ENCODE measurements at places on chromosomes 12 and 14.

GRCh38 chr14:41549821-41550607, 56.7 kb upstream of the LRFN5 start:
- peak; percentile 78 for DNase-seq

DNA sequence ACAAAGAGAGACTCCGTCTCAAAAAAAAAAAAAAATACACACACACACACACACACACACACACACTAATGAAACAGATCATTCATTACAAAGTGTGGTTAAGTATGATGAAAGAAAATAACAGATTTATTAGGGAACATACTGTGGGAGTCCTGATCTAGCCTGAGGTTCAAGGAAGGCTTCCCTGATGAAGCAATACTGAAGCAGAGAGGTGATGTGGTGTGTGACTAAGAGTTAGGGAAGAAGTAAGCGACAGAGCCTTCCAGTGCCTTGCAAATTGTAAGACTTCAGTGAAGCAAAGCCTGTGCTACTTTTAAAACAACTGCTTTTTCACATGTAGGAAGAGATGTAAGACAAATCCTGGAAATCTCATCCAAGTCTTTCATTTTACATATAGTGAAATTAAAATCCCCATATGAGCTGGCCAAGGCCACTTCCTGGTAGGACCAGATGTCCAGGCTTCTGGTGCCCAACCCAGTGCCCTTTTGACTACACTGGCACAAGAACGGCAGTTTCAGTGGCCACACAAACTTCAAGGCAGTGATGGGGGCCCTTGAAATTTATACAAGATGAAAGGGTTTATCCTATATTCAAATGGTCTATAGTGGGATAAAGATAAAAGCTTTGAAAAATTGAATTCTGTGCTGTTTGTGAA, 86.2 kb downstream of the STON2 start:
- DNase-seq: peak; percentile 8

DNA sequence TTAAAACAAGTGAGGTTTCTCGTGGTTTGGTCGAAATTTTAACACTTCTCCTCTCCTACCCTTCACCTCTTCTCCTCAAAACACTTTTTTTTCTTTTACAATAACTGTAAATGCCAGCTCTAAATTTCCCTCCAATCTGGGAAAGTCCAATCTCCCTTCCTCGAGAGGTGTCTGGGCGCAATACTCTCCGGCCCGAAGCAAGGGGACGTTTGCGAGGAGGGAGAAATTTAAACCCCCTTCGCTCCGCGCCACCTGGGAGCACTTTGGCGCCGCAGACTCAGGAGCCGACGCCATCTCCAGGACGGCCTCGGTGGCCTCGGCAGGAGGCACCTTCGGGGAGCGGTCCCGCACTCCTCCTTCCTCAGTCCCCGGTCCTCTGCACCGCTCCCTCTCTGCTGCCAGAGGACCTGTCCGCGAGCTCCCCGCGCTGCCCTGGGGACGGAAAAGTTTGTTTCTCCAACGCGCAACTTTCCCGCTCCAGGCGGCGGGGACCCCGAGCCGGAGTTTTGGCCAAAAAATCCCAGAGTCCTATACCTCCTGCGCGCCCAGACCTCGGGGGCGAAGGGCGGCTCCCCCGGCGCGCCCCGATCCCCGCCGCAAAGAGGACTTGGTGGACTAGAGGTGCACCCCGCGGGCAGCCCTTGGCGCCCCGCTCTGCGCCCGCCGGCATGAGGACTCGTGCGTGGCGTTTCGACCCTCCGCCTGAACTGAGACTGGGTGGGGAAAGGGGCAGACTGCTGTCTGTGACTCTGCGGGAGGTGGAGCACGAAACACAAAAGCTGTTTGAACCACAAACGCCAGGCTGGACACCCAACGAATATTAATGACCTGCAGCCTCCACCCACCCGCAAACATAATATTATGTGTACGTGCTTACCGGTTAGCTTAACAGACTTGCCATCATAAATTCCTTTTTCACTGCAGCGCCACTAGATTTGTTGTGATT, 95.2 kb upstream of the HMGA2 start:
- DNase-seq: peak; percentile 41

DNA sequence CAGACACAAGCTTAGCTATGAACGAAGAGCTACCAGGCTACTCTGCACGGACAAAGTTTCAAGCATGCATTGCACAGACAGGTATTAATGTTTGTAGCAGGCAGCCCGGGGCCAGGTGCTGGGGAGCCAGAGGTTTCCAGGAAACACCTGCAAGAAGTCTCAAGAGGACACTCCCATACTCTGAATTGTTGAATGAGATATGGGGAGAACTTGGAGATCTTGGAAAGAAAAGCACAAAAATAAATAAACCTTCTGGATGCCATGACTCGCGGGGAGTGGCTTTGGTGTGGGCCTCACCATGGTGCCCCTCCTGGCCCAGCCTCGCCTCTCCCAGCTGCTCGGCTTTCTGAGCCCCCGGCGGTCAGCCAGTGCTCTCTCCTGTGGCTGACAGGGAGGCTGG, 186.8 kb downstream of the TTC7B start:
- DNase-seq: no peak

GRCh38 chr12:65603438-65604351, 220.6 kb upstream of the HMGA2 start:
- DNase-seq: peak; percentile 95

- peak; percentile 84 for DNase-seq
Measured at GRCh38 chr12:98725476-98726247, 80.6 kb downstream of the APAF1 start.

- DNase-seq: no peak
Measured at GRCh38 chr14:68897559-68898155, 81.4 kb downstream of the ACTN1 start.

GRCh38 chr12:76020731-76021672, 10.6 kb downstream of the PHLDA1 start:
- peak; percentile 99 for DNase-seq

- no peak for DNase-seq
Measured at GRCh38 chr14:92532490-92533163, 19.0 kb downstream of the RIN3 start.

GRCh38 chr12:110223777-110224378, 57.2 kb upstream of the ATP2A2 start:
- DNase-seq: no peak

- no peak for DNase-seq
Measured at GRCh38 chr12:28383368-28383767, 193.1 kb downstream of the CCDC91 start.

DNA sequence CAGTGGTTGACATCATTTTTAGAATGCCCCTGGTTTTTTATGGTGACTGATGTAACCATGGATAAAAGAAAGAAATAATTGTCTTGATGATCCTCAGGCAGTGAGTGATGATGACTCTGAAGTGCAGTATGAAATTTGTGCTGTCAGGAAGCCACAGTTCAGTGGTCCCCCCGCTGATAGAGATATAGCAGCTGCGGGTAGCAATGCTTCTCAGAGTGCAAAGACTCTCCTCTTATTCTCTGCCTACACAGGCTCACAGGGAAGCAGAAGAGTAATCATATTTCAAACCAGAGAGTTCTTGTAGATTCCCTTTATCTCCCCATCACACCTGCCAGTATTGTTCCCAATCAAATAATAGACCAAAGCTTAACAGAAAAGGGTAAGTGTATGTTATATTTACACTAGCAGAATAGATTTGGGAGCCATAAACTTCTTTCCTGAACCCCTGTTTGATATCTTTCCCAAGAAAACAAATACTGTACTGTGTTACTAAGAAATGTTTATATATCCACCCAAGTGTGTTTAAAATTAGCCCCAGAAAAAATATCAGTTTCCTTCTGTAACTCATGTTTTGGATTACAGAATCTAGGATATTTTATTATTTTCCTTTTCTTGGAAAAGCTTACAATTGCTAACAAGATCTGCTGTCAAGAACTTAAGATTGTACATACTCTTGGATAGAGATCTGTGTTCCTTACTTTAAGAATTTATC, 1817.4 kb upstream of the FLRT2 start:
- peak; percentile 34 for DNase-seq

All from astrocyte of the spinal cord (primary cell).